ENCODE measurements at places on chromosomes 6 and 20.
A peak's percentile ranks its signal among the peaks of the same experiment; 100 is the strongest.

DNA sequence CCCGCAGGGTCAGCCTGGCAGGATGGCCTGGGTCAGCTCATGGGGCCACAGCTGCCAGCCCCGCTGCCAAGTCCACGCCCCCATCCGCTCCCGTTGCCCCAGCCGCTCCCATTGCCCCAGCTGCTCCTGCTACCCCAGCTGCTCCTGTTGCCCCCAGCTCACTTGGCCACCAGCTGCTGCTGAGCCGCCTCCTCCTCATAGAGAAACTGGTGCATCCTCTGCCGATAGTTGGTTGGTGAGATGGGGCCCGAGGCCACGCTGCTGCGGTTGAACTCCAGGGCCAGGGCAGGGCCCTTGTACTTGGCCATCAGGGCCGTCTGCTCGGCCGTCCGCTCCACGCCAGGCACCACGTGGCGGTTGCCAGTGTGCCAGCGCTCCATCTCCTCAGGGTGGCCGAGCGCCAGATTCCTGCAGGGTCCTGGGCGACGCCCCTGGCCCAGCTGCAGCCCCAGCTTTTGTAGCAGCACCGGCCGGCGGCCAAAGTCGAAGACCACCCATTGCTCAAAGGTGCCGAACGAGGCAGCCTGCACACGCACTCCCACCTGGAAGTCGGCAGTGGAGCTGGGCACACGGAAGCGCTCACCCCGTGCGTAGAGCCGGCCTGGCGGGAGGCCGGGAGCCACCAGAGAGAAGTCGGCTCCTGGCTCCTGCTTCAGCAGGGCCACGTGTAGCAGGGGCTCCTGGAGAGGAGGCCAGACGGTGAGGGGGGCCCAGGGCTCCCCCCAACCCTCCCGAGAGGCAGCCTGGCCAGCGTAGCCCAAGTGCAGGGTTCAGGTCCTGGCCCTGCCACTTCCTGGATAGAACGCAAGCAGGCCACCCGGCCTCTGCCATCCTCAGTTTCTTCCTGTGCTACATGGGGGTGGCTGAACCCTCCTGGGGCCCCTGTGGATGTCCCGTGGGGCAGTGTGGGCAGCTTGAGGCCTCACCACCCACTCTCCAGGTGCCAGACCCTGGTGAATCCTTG lies 4.8 kb downstream of the HELZ2 start:
- no peak for DNase-seq

GRCh38 chr6:3966426-3966825 lies 112.5 kb downstream of the FAM217A start:
- no peak for DNase-seq

- peak; percentile 32 for DNase-seq
Observed at GRCh38 chr6:83708546-83708969, 343 bp downstream of the SNAP91 start.

GRCh38 chr6:168037242-168037641 lies 39.8 kb downstream of the KIF25 start:
- peak; percentile 66 for DNase-seq

DNA sequence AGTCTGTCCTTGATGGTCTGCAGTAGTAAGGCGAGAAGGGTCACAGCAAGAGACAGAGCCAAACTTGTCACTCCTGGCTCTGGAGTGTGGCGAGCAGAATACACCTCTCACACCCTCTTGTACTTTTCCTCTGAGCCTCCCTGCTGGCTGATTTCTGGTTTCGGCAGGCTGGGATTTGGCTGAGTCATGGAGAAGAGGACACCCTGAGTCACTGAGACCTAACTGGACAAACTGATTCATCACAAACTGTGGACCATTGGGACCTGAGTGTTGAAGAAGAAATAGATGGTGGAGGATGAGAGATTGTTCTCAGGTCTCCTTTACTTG lies 101.7 kb downstream of the F13A1 start:
- DNase-seq, result no peak

DNA sequence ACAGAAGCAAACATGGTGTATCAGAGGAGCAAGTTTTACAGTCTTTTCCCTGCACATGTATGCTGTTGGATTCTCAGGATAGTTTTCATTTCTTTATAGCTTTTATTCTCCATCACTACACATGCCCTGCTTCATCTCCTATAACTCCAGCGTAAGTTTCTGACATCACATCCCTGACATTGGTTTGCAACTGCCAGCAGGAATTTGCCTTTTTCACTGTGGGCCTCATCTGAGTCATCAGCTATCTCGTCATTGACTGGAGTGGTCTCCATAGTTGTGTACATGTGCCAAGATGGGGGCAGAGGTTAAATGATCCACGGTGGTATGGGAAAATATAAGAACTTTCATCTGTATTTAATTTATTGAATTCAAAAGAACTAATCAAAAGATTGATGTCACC lies 96.7 kb downstream of the SLX4IP start:
- DNase-seq, result no peak

DNA sequence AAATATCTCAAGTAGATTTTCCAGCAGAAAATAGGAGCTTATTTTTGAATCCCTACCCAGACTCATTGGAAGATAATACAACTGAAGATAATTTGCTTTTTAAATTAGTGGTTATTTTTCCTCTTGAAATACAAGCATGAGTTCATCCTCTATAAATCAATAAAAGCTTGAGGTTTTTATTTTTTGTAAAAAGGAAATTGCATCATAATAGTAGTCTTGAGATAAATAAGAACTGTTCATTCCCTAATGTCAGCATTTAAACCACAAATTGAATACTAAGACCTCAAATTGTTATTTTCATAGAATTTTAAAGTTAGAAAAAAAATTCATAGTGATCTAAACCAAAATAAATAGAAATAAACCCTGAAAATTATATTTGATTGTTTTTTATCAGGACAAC lies 719.1 kb downstream of the CD109 start:
- no peak for DNase-seq

GRCh38 chr20:35010405-35011192 lies 54.9 kb downstream of the MYH7B start:
- no peak for DNase-seq

DNA sequence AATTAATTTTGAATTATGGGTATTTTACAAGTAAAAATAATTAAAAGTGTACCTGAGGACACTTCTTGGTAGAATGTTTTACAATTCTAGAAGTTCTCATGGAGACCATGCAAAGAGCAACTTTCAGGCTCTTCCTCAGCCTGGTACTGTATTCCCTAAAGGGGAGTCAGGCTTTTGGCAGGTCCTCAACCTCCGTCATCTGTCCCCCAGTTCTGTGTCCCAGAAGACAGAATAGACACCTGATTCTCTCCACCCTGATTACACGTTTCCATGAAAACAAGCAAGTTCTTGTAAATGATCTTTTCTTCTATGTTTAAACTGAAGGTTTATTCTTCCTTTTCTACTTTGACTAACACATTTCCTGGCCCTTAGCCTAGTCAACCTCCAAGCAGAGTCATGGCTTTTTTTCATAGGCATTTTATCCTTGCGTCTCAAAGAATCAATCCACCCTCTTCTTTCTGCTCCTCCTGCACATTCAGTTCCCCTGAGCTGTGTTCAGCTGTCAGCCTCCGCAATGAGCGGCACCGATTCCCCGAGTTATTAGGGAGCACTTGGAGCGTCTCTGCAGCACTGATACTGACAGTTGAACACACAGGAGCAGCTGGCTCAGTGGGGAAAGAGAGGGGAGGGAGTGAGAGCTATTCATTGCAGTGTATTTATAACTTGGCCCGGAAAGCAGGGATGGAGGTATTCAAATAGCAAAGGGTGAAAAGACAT lies 1082.4 kb upstream of the MAP3K7 start:
- DNase-seq, result no peak

GRCh38 chr20:43549416-43550065 lies 9.3 kb upstream of the SGK2 start:
- DNase-seq, result no peak

DNA sequence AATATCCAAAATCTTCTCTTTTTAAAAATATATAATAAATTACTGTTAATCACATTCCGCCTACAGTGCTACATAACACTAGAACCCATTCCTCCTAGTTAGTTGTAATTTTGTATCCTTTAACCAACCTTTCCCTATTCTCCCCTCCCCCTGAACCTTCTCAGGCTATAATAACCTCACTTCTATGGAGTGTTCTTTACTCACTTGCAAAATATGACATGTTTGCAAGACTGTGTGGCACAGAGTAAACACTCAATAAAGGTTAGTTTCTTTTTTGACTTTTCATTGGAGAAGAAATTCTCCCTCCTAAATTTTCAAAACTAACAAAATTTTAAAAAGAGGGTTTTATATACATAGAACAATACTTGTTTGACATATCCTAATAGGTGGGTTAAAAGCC lies 147.0 kb downstream of the FOXA2 start:
- no peak for DNase-seq

GRCh38 chr6:44983467-44984365 lies 344.4 kb upstream of the RUNX2 start:
- no peak for DNase-seq

DNA sequence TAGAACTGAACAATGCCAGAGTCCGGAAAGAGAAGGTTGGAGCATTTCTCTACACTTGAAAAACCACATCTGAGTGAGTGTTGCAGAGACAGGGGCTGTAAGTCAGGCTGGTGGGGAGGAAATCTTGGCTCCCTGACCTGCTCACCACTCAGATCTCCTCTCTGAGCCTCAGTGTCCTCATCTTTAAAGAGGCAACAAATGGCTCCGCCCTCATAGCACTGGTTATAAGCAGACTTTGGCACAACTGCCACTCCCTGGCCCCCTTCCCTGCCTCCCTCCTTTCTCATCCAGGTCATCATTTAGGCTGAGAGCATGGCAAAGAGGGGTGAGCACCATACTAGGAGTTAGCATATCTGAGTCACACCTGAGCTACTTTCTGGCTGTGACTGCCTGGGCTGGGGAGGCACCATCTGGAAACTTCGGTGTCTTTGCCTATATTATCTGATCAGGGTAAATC lies 10.6 kb downstream of the SIRPG start:
- DNase-seq, result no peak

GRCh38 chr6:150730801-150731457 lies 131.2 kb downstream of the PLEKHG1 start:
- no peak for DNase-seq

- DNase-seq, result no peak
Observed at GRCh38 chr20:45965169-45966002, 6.6 kb downstream of the ZNF335 start.

DNA sequence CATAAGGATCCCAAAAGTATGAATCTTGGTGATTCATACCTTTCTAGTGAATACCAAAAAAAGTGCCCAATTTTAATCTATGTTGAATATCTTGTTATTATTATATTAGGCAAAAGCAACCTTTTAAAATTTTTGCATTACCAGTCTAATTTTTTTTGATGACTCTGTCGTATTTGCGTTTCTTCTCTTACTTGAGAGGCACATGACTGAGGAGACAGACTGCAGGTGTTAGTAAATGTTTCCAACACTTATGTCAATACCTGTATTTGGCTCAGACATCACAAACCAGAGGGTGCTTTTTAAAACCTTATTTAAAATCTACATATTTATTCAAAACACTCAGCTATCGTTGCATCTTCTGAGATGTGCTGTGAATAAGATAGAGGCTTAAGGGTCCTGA lies 27.1 kb downstream of the ID4 start:
- DNase-seq, result no peak

DNA sequence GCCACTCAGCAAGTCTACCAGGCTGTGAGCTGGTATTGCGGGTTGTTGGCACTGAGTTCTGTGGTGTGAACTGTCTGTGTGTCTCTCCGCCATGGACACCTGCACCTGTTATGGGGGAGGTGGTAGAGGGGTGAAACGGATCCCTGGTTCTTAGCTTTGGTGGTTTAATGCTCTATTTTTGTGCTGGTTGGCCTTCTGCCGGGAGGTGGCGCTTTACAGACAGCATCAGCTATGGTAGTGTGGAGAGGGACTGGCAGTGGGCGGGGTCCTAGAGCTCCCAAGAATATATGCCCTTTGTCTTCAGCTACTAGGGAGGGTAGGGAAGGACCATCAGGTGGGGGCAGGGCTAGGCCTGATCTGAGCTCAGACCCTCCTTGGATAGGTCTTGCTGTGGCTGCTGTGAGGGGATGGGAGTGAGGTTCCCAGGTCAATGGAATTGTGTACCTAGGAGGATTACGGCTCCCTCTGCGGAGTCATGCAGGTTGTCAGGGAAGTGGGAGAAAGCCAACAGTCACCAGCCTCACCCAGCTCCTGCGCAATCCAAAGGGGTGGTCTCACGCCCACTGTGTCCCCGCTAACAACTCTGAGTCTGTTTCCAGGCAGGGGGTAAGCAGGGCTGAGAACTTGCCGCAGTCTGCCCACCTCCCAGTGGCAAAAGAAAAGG lies 154.3 kb downstream of the CCDC170 start:
- DNase-seq, result no peak

DNA sequence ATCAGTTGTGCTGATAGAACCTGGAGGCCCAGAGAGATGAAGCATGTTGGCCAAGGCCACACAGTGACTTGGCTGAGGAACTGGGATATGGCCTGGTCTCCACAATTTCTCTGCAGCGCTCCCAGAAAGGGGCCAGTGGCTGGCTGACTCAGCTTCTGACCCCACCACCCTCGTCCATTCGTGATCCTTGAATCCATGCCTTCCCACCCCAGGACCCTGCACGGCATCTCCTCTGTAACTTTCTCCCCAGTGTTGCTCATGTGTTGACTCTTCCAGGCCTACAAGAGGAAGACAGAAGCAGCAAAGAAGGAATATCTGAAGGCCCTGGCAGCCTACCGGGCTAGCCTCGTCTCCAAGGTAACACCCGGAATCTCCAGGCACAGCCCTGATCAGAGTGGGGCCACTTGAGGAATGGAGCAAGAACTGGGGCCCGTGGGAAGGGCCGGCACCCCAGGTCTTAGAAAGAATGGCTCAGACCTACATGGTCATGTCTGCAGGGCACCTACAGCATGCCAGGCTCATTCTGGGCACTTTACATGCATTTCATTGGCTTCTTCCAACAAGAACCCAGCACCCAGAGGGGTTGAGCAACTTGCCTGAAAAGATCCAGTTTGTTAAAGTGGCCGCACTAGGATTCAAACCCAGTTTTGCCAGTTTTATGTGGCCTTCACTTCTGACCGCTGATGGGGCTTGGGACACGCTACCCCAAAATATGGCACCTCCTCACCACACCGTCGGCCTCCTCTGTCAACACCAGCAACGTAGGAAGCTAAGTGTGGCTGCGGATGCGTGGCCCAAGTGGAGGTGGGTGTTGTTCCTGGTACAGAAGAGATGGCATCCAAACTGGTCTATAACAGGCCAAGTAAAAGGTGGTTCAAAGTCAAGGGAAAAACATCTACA lies 122.2 kb downstream of the JPH2 start:
- no peak for DNase-seq

- DNase-seq, result no peak
Observed at GRCh38 chr6:30893001-30893591, 8.8 kb downstream of the DDR1 start.

DNA sequence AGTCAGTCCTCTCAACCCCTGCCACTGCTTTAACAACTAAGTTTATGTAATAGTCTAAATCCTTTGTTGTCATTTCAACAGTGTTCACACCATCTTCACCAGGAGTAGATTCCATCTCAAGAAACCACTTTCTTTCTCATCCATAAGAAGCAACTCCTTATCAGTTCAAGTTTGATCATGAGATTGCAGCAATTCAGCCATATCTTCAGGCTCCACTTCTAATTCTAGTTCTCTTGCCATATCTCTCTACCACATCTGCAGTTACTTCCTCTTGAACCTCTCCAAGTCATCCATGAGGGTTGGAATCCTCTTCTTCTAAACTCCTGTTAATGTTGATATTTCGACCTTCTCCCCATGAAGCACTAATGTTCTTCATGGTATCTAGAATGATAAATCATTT lies 57.9 kb upstream of the FOXO3 start:
- no peak for DNase-seq
